ENCODE measurements at places on chromosomes 2 and 18.

DNA sequence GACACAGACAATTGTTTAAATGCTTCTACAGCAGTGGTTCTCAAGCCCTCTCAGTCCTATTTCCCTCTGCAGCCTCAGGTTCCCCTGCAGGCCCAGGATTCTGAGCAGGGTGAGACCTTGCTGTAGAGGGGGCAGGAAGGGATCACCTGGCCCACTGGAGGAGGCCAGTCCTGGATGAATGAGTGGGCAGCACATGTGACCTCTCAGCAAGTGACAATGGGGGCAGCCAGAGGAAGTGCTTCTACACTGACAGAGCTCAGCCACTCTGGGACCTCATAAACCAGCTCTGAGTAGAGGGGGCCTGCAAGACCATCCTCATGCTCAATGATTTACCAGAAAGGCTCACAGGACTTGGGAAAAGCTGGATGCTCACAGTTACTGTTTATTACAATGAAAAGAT is 63.2 kb downstream of the ASB1 start:
- DNase-seq: no peak

DNA sequence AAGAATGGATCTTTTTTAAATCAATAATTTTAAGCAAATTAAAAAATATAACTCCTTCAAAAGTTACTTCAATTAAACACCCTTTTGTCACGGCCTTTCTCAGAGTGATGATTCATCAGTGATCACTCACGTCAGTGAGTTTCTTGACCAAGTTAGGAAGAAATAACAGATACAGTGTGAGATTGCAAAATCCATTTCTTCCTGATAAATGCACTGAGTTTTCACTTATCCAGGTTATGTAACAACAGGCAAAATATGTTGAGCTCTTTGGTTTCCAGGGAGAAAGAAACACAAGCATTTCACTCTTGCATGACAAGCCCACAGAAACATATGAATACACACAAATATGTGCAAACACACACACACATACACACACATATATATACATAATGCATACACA is 195.9 kb upstream of the CYRIA start:
- DNase-seq: no peak

DNA sequence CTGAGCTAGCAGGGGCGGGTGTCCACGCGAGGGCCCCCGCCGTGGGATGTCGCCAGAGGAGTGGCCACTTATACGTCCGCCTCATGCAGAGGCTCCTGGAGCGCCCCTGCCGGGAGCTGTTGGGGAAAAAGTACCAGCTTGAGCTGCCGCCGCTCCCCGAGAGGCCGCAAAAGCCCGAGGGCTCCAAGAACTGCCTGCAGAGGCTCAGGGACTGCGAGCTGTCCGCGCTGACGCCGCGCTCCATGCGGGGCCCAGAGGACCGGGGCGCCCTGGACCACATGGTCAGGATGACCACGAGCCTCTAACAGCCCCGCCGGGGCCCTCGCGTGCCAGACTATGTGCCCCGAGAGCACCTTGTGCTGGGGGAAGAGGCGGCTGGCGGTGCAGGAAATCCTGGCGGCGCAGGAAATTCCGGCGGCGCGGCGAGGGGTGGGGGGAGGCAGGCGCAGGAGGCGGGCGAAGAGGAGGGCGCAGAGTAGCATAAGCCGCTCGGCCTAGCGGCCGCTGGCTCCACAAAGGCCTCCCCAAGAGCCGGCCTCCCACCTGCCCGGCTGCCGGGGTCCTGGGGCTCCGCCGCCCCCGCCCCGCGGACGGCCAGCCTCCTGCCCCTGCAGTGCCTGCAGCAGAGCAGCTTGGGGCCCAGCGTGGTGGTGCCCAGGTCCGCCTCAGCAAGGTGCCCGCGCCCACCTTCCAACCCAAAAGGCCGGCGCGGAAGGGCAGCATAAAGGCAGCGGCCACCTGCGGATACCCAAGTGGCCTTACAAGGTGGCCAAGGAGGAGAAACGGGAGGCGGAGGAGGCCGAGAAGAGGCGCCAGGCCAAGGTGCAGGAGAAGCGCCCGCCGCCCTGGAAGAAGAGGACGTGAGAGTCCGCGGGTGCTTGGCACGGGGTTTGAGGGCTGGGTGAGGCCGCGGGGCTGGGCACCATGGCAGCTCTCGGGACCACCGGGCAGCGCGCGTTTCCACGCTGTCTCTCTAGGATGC is 42.1 kb upstream of the TRIM43B start:
- DNase-seq: peak; percentile 78

DNA sequence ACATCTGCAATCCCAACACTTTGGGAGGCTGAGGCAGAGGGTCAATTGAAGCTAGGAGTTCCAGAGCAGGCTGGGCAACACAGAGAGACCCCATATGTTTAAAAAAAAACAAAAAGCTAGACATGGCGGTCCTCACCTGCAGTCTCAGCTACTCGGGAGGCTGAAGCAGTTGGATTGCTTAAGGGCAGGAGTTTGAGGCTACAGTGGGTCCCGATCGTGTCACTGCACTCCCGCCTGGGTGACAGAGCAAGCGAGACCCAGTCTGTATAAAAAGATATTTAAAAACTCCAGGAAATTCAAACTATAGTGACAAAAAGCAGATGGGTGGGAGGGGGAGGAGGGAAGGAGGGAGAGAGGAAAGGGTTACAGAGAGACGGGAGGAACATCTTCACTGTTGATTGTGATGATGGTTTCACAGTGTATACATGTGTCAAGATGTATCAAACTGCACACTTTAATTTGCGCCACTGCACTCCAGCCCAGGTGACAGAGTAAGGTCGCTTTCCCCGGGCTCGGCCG is 942 bp upstream of the ZNF236 start:
- DNase-seq: no peak

DNA sequence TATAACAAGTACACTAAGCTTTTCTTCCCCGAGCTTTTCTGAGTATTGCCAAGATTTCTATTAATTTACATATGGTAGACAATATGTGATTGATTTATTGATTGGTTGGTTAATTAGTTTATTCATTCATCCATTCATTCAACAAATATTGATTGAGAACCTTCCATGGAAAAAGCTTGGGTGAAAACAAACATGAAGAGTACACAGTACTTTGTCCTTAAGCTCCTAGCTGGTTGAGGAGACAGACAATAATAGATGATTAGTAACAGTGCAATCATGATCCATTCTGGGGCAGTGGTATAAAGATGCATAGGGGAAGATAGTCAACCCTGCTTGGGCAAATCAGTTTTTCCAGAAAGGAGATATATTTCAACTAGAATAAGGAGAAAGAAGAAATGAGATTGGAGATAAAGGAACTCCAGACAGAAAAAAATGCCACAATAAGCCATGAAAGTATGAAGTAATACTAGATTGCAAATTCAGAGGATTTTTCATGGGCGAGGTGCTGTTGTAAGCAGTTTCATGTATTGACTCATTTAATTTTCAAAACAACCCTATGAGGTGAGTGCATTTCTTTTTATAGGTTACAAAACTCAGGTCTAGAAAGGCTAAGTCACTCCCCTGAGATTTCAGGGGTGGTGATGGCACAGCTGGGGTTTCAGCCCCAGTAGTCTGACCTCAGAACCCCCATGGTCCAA is 129.5 kb downstream of the RND3 start:
- no peak for DNase-seq

- no peak for DNase-seq
Observed at GRCh38 chr2:172813314-172813888, 77.8 kb downstream of the RAPGEF4 start.

- DNase-seq: no peak
Observed at GRCh38 chr2:224523626-224524577, 61.3 kb downstream of the CUL3 start.

GRCh38 chr18:78457731-78458130 is 521.9 kb upstream of the SALL3 start:
- DNase-seq: no peak

GRCh38 chr2:43003702-43004101 is 211.3 kb upstream of the HAAO start:
- no peak for DNase-seq

GRCh38 chr2:237254911-237255578 is 158.9 kb downstream of the COL6A3 start:
- no peak for DNase-seq

DNA sequence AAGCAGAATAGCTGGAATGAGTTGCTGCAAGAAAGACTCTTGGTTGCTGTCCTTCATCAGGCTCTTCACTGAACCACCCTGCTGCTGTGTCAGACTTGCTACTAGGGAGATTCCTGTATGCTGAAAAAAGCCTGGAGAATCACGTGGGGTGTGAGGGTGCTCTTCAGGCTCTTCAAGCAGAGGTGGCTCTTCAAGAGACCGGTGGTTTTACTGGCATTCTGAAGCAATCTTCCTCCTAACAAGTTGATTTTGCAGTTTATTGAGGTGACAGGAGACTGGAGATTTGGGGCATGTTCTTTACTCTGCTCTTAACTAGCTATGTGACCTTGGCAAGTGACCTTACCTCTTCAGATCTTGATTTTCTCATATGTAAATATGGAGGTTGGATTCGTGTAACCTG is 14.1 kb downstream of the TMEM178A start:
- no peak for DNase-seq

DNA sequence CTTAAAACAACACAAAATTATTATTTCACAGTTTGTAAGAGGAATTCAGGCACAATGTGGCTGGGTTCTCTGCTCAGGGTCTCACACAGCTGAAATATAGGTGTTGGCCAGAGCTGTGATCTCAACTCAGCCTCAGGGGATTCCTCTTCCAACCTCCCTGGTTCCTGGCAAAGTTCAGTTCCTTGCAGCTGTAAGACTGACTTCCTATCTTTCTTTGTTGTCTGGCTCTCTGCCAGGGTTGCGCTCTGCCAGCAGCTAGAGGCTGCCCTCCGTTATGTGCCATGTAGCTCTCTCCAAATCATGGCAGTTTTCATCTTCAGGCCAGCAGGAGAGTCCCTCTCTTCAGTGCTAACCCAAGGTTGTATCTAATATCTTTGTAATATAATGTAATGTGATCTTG is 272.5 kb upstream of the KCNJ3 start:
- no peak for DNase-seq

DNA sequence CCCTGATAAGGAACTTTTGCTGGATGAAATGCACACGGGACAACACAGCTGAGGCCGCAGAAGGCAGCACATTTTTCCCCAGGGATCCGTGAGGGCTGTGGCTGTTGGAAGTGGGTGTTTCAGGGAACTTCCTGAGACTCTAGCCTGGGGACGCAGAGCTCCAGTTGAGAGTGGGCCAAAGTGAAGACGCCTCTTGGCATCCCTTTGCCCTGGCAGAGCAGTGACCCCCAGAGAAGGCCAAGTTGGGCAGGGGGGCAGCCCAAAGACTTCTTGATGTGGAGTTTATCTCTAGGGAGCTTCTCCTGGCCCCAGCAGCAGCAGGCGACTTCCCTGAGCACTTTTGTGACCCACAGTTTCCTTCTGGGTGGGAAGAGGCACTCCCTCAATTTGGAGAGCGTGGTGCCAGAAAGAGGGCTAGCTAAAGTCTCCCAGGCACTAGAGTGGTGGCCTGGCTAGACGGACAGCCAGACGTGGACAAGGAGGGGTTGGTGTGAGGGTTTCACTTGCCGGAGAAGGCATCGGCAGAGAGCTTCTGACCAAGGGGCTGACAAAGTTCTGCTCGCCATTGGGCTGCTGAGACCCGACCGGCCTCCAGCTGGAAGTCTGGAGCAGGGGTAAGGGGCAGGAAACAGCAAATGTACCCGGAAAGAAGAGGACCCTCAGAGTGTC is 108.8 kb downstream of the ACKR3 start:
- DNase-seq: no peak

- DNase-seq: no peak
Observed at GRCh38 chr18:5840547-5840946, 54.8 kb downstream of the TMEM200C start.
